ENCODE measurements at places on chromosomes 7 and 10.

DNA sequence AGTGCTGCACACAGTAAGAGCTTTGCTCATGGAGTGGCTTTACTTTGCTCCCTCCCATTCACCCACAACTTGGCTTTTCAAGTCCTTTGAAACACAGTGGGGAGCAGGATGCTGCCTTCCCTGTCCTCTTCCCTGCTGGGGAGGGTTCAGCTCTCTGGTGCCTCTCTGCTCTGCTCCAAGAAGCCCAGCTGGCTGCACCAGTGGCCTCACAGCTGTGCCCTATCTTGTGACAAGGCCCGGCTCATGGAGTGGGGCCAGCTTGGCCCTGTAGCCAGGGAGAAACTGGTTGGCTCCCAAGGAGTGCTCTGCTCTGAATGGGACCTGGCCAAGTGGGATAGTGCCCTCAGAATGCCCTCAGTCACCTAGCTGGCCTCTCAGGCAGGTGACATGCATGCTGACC, 212.3 kb upstream of the ZMIZ1 start:
- DNase-seq = no peak

DNA sequence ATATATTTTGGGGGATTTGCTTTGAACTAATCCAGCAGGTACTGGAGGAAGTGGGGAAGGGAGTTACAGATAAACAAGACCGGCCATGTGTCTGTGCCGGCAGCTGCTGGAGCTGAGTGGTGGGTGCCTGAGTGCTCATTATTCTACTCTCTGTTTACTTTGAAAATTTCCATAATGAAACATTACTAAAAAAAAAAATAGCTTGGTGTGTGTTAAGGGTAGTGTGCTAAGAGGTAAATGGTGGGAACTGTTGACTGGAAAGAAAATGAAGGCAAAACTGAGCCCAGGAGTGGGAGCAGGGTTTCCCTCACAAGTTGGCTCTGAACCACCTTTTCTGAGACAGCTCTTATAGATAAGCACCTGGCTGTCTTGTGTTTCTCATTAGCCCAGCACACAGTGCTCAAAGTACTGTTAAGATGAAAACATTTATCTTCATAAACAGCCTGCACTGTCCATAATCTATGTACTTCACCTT, 50.6 kb downstream of the PARD3 start:
- DNase-seq = no peak

DNA sequence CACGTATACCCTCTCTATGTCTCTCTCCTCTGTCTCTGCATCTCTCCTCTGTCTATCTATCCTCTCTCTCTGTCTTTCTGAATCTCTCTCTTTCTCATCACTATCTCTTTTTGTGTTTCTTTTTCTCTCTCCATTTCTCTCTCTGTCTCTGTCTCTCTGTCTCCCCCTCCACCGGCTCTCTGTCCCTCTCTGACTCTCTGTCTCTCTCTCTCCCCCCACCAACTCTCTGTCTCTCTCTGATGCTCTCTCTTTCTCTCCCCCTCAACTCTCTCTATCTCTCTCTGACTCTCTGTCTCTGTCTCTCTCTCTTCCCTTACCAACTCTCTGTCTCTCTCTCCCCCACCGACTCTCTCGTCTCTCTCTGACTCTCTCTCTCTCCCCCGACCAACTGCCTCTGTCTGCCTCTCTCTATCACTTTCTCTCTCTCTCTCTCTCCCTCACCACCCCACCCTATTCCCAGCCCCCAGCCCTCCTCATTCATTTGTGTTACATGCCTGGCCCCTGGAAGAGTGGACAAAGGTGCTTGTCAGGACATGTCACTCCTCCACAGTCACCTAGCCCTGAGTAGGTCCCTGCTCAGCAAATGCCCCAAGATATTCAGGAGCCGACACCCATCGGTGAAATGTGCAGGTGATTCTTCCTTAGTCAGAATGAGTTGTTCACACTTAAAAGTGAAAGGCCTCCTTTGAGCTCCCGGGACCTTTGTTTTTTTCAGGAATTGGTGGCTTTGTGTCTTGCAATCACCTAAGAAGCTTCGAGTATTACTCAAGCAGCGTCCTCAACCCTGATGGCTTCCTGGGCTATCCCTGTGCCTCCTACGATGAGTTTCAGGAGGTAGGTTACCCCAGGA, 13.6 kb downstream of the PNLIPRP2 start:
- DNase-seq = no peak

DNA sequence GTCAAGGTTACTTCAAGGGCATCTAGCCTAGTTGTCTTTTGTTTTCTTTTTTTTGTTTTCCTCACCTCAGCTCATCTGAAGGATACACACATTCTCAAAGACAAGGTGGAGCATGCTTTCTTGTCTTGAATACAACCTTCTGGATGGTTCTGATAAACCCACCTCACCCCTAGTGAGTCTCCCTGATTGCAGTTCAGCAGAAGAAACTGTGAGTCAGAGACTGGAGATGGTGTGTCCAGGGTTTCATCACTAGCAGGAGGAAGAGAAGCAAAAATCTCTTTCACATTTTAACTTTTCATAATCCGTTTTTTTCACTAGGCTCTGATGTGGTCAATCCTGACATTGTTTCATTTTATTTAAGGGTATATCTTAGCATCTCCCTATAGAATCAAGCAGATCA, 143.0 kb upstream of the NRBF2 start:
- no peak for DNase-seq

- no peak for DNase-seq
Observed at GRCh38 chr7:2120841-2121830, 111.6 kb downstream of the MAD1L1 start.

DNA sequence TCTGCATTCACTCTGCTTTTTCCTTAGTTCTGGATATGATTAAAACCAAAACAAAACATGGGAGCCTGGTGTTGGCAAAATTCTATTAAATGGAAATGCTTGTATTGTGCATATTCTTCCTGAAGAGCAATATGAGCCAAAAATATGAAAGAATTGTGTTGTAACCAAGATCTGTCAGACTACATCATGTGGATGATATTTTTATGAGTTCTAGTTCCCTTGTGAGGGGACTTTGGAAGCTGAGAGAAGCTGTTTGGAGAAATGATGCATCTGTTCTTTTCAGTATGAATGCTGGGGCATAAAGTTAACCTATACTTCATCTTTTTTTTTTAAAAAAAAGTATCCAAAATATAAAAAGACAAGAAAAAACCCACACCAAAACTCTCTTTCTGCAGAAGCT, 782.7 kb downstream of the ANKRD7 start:
- DNase-seq = no peak

GRCh38 chr7:6242561-6242960, 29.9 kb downstream of the CYTH3 start:
- DNase-seq = no peak

- no peak for DNase-seq
Observed at GRCh38 chr10:122249991-122250750, 20.9 kb upstream of the BTBD16 start.

GRCh38 chr10:50981385-50981784, 92.9 kb upstream of the PRKG1 start:
- no peak for DNase-seq

Measured in activated CD8-positive, alpha-beta memory T cell treated with anti-CD3 and anti-CD28 coated beads, Interleukin-2, amount 50 U/mL, for 4 hours (primary cell).